Neural cell (in vitro differentiated cells): ENCODE measurements at places on chromosomes 4 and X. TPM values are rescaled to one million over a fixed set of nuclear protein-coding genes. Genes with fewer than 3 reads are reported as not detected.

COQ2 gene
- 15.2 and 19.8 TPM in 2 replicates for polyA plus RNA-seq

ARL9 gene
- 0.11 and 0.22 TPM in 2 replicates for polyA plus RNA-seq

PNMA6A gene
- 11.3 and 13.6 TPM in 2 replicates for polyA plus RNA-seq

CCKAR gene
- polyA plus RNA-seq: not detected in 2 replicates

RGN gene
- 1.5 TPM in 1 of 2 replicates, not detected in the other for polyA plus RNA-seq

FAM13A gene
- polyA plus RNA-seq: 4.0 and 7.9 TPM in 2 replicates

CT47B1 gene
- polyA plus RNA-seq: not detected in 2 replicates

SLAIN2 gene
- polyA plus RNA-seq: 18.0 and 43.2 TPM in 2 replicates

ADH6 gene
- polyA plus RNA-seq: not detected in 2 replicates

SORBS2 gene
- 46.0 and 56.1 TPM in 2 replicates for polyA plus RNA-seq

KLF8 gene
- 1.8 and 4.1 TPM in 2 replicates for polyA plus RNA-seq

FAM149A gene
- polyA plus RNA-seq: 9.1 and 12.2 TPM in 2 replicates

SSX4 gene
- not detected in 2 replicates for polyA plus RNA-seq

USP27X gene
- 8.0 and 10.3 TPM in 2 replicates for polyA plus RNA-seq

HMGB3 gene
- polyA plus RNA-seq: 234 and 249 TPM in 2 replicates

IGBP1 gene
- 80.8 and 94.1 TPM in 2 replicates for polyA plus RNA-seq

KCND1 gene
- polyA plus RNA-seq: 3.7 and 4.8 TPM in 2 replicates

PAGE5 gene
- polyA plus RNA-seq: not detected in 2 replicates

VCX2 gene
- polyA plus RNA-seq: not detected in 2 replicates

TRPC5OS gene
- 0.44 TPM in 1 of 2 replicates, not detected in the other for polyA plus RNA-seq

MAGEC1 gene
- not detected in 2 replicates for polyA plus RNA-seq

ADH1B gene
- polyA plus RNA-seq: not detected in 2 replicates

SOD3 gene
- polyA plus RNA-seq: not detected in 2 replicates

GAB3 gene
- polyA plus RNA-seq: 0.06 TPM in 1 of 2 replicates, not detected in the other

GLOD5 gene
- not detected in 2 replicates for polyA plus RNA-seq

TEC gene
- polyA plus RNA-seq: not detected in 2 replicates

PF4V1 gene
- not detected in 2 replicates for polyA plus RNA-seq

ERAS gene
- 3.2 and 3.6 TPM in 2 replicates for polyA plus RNA-seq

ADAMTS3 gene
- polyA plus RNA-seq: 0.20 and 0.34 TPM in 2 replicates

TMEM144 gene
- 1.3 and 2.8 TPM in 2 replicates for polyA plus RNA-seq

MAP7D2 gene
- 3.5 and 6.4 TPM in 2 replicates for polyA plus RNA-seq

CITED1 gene
- polyA plus RNA-seq: 19.9 and 24.1 TPM in 2 replicates

EFHC2 gene
- 0.22 TPM in 1 of 2 replicates, not detected in the other for polyA plus RNA-seq

TMPRSS11A gene
- polyA plus RNA-seq: not detected in 2 replicates

CRLF2 gene
- polyA plus RNA-seq: not detected in 2 replicates

PABPC1L2B gene
- not detected in 2 replicates for polyA plus RNA-seq

CFAP99 gene
- not detected in 2 replicates for polyA plus RNA-seq

NPY2R gene
- polyA plus RNA-seq: 1.2 and 1.8 TPM in 2 replicates

MAGEA11 gene
- polyA plus RNA-seq: not detected in 2 replicates

NCBP2L gene
- not detected in 2 replicates for polyA plus RNA-seq

PHEX gene
- 0.34 and 0.59 TPM in 2 replicates for polyA plus RNA-seq

BEX1 gene
- polyA plus RNA-seq: 1,035 and 1,048 TPM in 2 replicates

DRD5 gene
- 0.33 and 0.46 TPM in 2 replicates for polyA plus RNA-seq

TMEM156 gene
- polyA plus RNA-seq: not detected in 2 replicates

EDNRA gene
- polyA plus RNA-seq: 0.19 and 0.20 TPM in 2 replicates

VCX gene
- polyA plus RNA-seq: not detected in 2 replicates

SH3D19 gene
- 0.46 and 0.64 TPM in 2 replicates for polyA plus RNA-seq

HMX1 gene
- polyA plus RNA-seq: 0.89 and 1.1 TPM in 2 replicates

MAOB gene
- polyA plus RNA-seq: not detected in 2 replicates

BMPR1B gene
- polyA plus RNA-seq: 1.6 and 2.5 TPM in 2 replicates

GAK gene
- 58.8 and 66.0 TPM in 2 replicates for polyA plus RNA-seq
